ENCODE measurements at places on chromosomes 5 and 9. TPM values are rescaled to one million over a fixed set of nuclear protein-coding genes. Genes with fewer than 3 reads are reported as not detected.

DNA sequence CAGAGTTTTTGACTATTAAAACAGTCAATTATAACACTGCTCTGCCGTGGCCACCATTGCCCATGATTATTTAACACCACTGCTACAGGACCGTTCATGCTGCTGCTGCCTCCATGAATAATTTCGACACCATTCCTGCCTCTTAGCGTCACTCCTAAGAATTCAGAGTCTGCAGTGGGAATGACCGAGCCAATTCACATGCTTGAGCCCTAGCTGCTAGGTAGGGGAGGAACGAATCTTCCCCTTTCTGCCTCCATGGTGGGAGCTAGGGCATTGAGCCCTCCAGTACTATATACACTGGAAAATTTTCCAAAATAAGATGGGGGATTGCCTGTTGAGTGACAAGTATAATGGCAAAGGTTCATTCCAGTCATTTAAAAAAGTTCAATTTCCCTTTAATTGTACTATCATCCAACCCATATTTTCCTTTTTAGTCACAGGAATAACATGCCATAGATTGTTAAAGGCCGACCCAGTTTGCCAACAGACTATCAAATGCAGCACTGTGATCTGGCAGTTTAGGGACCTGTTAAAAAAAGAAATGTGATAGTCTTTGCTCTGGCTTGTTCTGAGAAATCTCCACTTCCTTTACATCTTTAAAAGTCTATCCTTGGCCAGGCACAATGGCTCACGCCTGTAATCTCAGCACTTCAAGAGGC is 13.5 kb upstream of the B4GALT1 start:
- peak; percentile 60 for DNase-seq

The PLAC8L1 gene
- total RNA-seq = 0.53 TPM

DNA sequence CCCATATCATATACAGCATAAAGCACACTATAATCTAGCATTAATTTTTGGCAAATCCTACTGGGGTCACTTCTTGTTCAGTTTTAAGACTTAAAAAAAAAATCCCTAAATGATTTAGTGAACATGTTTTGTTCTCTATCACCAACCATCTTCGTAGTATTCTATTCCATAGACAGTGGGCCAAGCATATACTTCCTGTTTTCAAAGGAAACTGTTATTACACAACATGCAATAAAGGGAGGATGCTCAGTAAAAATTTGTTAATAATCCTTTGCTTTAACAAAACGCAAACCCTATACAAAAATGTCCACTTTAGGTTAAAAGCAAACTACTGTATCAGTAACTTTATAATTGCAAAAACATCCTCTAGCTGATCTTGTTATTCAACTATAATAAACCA is 13.0 kb downstream of the CCNH start:
- no peak for DNase-seq

DNA sequence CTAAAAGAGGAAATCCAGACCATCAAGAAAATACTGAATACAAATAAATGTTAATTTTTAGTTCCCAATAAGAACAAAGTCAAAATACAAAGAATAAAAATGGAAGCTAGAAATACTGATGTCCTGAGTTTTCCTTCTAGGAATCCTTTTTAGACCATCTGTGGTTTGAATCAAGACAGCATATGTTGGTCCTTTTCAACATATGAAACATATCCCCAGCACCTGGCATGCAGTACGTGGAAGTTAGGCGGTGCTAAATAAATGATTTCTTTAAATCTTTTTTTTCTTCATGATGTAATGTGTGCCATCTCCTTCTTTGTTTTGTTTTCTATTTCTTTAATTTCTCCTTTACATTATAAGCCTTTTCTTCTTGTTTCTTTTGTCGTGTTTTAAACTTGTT is 34.0 kb downstream of the KIAA1958 start:
- DNase-seq = no peak

The HRH2 gene
- not detected for total RNA-seq

GRCh38 chr5:7606840-7607465 is 211.0 kb downstream of the ADCY2 start:
- DNase-seq = no peak

DNA sequence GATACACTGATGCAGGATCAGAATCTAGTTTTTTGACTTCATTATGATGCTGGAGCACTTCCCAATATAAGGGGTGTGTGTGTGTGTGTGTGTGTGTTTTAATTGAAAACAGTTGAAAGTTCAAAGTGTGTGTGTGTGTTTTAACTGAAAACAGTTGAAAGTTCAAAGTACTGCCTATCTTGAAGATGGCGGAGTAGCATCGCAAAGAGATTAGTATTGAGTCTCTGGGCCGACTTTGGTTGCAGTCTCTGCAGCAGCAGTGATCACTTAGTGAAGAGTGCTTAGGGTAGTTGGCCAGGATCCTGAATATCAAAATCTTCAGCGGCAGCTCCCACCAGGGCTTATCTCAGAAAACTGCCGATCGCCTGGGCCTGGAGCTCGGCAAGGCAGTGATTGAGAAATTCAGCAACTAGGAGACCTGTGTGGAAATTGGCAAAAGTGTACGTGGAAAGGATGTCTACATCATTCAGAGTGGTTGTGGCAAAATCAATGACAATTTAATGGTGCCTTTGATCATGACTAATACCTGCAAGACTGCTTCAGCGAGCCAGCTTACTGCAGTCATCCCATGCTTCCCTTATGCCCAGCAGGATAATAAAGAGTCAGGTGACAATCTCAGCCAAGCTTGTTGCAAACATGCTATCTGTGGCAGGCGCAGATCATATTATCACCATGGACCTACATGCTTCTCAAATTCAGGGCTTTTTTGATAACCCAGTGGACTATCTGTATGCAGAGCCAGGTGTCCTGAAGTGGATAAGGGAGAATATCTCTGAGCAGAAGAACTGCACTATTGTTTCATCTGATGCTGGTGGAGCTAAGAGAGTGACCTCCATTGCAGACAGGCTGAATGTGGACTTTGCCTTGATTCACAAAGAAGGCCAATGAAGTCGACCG is 7.3 kb upstream of the SCAI start:
- no peak for DNase-seq

- DNase-seq = no peak
Measured at GRCh38 chr5:15215056-15215455, 284.9 kb upstream of the FBXL7 start.

- no peak for DNase-seq
Measured at GRCh38 chr5:150577378-150578139, 62.9 kb upstream of the SYNPO start.

- peak; percentile 63 for DNase-seq
Measured at GRCh38 chr5:96141749-96142148, 180.1 kb upstream of the ELL2 start.

The NDST1 gene
- total RNA-seq = 17.1 TPM

DNA sequence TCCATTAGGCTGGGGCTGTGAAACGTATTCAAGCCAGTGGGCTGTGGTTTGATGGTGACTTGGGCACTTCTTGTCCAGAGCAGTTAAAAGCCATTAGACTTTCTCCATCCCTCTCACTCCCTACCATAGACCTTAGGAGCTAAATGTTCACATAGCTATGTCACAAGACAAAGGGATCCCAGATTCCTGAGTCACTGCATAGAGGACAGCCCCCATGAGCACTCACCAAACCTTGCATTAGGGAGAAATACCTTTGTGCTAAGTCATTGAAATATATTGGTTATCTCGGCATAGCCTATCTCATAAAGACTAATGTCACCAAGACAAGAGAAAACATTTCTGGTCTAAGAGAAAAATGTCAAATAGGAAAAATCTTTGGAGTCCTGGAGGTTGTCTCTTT is 104.3 kb downstream of the TRPM6 start:
- DNase-seq = peak; percentile 52

GRCh38 chr5:40022057-40022456 is 597.3 kb upstream of the DAB2 start:
- no peak for DNase-seq

- no peak for DNase-seq
Measured at GRCh38 chr5:169413416-169413815, 112.5 kb upstream of the SLIT3 start.

GRCh38 chr9:89065921-89066320 is 74.7 kb downstream of the S1PR3 start:
- DNase-seq = no peak

DNA sequence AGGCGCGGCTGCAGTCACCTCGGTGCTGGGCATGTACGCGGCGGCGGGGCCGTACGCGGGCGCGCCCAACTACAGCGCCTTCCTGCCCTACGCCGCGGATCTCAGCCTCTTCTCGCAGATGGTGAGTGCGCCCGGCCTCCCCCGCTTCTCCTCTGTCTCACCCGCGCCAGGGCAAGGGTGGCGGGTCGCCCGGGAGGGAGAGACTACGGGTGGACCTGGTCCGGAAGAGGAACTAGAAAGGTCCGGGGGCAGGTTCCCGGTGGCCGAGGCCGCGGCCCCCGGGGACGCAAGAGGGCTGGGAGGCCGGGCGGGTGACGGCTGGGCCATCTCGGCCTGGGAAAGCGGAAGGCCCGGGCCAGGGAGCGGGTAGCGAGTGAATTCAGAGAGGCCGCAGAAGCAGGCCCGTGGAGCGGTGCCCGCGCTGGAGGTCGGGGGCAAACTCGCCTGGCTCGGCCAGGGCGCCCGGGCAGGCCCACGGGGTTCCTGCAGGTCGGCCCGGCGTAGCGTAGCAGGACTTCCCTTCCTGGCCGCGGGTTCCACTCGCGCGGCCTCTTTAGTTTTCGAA is 711 bp downstream of the IRX1 start:
- DNase-seq = no peak

DNA sequence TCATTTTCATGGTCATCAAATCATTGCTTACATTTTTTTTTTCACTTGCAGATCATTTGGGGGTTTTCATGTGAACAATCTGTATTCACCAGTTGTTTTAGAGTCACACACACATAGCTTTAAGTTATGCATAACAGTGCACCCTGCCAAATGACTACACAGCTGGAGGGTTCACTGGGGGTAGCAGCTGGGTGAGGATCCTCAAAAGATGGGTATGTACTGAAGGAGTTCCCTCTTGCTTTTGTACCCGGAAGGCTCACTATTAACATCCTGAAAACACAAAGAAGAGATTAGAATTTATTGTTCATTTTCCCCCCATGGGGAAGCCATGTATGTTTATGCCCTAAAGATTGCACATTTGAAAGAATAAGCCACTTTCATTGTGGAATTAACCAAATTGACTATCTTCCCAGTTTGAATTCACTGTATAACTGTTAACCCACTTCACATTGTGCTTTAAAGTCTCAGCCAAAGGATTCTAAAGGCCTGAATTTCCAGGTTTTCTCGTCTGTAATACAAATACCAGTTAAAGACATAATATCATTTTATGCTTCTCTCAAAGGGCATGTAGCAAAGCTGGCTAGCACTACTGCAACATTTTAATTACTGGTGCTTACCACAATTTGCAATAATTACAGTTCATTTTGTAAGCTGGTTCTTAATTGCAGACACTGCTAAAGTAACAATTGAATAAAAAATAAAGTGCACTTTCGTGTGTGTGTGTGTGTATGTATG is 466.4 kb upstream of the MEF2C start:
- no peak for DNase-seq

The BRD3 gene
- 4.5 TPM for total RNA-seq

- DNase-seq = no peak
Measured at GRCh38 chr5:132813599-132814502, 749 bp downstream of the SOWAHA start.

- DNase-seq = no peak
Measured at GRCh38 chr5:89437450-89438435, 554.8 kb upstream of the MEF2C start.

The SOHLH1 gene
- not detected for total RNA-seq

The SPINK13 gene
- total RNA-seq = not detected

DNA sequence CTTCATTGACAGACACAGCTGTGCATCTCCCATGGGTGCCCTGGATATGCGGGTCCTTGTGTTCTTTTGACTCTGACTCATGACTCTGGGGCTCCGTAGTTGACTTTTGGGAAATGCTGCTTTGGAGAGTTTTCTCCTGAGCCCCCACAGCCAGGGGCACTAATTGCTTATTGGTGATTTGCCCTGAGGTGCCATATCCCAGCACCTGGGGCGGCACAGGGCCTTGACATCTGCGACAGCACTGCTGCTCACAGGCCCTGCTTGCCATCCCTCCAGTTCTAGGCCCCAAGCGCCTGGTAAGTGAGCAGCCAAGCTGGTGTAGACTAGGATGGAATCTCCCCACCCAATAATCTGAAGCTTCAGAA is 75.1 kb downstream of the AMBP start:
- DNase-seq = no peak

DNA sequence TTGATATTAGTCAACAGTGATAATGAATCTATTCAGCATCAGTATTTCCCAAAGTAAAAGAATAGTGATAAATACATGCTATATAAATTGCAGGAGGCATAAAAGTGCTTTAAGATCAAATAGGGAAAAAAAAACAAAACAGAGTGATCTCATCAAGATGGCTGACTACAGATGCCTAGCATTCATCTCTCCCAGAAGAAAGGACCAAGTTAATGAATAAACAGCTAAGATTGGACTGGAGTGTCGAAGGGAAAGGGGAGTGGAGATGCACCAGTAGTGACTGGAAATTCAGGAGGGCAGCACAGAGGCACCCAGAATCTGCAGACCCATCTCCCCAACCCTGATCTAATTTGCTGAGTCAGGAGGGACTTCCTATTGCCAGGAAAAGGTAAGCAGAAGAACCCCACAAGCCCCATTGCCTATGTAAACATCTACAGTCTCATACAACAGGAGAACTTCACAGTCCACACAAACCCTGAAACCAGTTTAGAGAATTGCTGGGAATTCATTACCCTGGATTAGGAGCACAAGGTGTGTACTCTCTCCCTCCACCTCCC is 699.4 kb downstream of the PTPRD start:
- no peak for DNase-seq

The TLE1 gene
- 40.0 TPM for total RNA-seq

The ELOVL7 gene
- total RNA-seq = 22.1 TPM

The OBP2B gene
- total RNA-seq = not detected

The HTR4 gene
- total RNA-seq = not detected

DNA sequence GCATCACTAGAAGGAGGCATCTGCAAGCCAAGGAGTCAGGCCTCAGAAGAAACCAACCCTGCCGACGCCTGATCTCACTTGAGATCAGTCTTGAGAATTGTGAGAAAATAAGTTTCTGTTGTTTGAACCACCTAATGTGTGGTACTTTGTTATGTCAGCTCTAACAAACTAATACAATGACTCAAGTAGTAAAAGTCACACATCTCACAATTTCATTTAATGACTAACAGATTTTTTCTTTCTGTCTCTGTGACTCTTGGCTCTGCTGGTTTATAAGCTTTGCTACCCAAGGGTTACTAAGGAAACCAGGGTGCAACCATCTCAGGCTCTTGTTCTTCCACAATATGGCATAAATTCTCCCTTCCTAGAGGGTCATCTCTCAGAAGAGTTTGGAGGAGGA is 315.8 kb upstream of the GRAMD2B start:
- peak; percentile 77 for DNase-seq

- DNase-seq = peak; percentile 68
Measured at GRCh38 chr5:13985731-13986418, 41.4 kb upstream of the DNAH5 start.

The HCN1 gene
- total RNA-seq = not detected

Data from bronchial epithelial cell (primary cell).